Vagina (tissue), 2 donors: ENCODE measurements at places on chromosomes 7 and 10. TPM values are rescaled to one million over a fixed set of nuclear protein-coding genes. Genes with fewer than 3 reads are reported as not detected.

Gene GRID2IP
- not detected for total RNA-seq

Gene RGS10
- 63.6 TPM for total RNA-seq

Gene PDE1C
- 19.2 TPM for total RNA-seq

Gene ALOX5
- total RNA-seq: 22.8 TPM

Gene RNF133
- total RNA-seq: 0.98 TPM

GRCh38 chr10:125006188-125006680, 64.3 kb downstream of the ZRANB1 start:
- no peak overlapping the region for H3K4me3 ChIP-seq
- DNase-seq: no peak
- H3K4me1 ChIP-seq: peaks cover 59% of the 10 kb centered on the region
- H3K27ac ChIP-seq: peak overlapping the region; percentile 49
- no peaks in the 10 kb centered on the region for H3K27me3 ChIP-seq
- H3K36me3 ChIP-seq: no peaks in the 10 kb centered on the region

- no peaks in the 10 kb centered on the region for H3K36me3 ChIP-seq
- peaks cover 7% of the 10 kb centered on the region for H3K4me1 ChIP-seq
Observed at GRCh38 chr7:3495530-3495929, 194.5 kb downstream of the SDK1 start.

DNA sequence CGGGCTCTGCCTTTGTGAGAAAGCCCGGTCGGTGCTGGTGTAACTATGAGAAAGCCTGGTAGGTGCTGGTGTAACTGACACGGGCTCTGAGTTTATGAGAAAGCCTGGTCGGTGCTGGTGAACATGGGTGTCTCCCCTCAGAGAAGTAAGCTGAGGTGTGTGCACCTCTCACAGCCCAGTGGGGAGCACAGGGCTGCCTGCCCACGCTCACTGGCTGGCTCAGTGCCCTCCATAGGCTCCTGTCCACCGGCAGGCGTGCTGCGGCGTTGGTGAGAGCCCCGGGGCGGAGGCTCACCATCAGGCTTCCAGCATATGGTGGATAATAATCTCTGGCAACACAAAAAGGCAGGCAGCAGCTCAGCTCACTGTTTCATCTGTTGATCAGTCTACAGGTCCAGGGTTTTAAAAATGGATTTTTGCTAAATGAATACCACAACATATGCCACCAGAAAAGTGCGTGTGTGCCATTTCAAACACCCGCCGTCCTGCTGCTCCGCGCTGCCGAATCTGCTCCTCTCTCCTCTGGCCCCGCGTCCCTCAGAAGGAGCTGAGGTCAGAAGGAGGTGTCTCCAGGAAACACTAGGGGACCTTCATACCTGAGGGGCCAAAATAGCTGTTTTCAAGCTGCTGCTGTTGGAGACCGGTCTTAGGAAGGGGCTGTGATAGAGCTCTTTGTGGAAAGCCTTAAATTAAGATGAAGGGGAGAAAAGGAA, 365.7 kb downstream of the DNAJB6 start:
- no peaks in the 10 kb centered on the region for H3K27me3 ChIP-seq
- H3K4me3 ChIP-seq: no peak overlapping the region
- no peaks in the 10 kb centered on the region for H3K36me3 ChIP-seq
- H3K4me1 ChIP-seq: no peaks in the 10 kb centered on the region

DNA sequence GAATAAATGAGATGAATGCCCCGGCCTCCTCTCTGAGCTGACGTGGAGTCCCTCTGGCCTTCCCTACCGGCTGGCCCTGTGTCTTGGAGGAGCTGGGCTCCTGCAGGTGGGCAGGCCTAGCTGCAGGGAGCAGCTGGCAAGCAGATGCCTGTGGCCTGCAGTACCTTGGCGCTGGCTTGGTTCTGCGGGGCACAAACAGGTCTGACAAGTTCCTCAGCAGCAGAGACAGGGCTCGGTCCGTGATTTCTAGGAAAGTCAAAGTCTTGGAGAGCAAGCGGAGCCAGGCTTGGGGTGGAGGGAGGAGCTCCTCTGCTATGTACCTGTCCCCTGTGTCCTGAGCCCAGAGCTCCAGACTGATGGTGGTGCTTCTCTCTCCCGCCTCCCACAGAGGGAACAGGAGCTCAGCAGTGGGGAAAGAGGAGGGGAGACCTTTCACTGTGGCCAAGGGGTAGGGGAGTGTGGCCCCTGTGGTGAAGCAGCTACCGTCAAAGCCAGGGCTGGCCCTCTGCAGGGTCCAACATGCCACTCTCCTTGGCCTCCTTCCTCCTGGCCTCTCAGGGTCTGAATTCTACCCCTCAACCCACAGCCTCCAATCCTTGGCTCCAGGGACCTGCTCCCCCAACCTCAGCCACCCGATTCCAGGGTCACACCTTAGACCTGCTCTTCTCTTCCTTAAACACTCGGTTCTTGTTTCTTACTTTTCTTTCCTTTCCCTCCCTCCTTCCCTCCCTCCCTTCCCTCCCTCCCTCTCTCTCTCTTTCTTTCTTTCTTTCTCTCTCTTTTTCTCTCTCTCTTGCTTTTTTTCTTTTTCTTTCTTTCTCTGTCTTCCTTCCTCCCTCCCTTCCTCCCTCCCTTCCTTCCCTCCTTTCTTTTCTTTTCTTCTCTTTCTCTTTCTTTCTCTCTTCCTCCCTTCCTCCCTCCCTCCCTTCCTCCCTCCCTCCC, 20.1 kb downstream of the MYL10 start:
- no peaks in the 10 kb centered on the region for H3K27me3 ChIP-seq
- H3K4me1 ChIP-seq: peaks cover 4% of the 10 kb centered on the region
- no peak overlapping the region for H3K4me3 ChIP-seq
- H3K27ac ChIP-seq: no peak overlapping the region
- H3K36me3 ChIP-seq: no peaks in the 10 kb centered on the region

DNA sequence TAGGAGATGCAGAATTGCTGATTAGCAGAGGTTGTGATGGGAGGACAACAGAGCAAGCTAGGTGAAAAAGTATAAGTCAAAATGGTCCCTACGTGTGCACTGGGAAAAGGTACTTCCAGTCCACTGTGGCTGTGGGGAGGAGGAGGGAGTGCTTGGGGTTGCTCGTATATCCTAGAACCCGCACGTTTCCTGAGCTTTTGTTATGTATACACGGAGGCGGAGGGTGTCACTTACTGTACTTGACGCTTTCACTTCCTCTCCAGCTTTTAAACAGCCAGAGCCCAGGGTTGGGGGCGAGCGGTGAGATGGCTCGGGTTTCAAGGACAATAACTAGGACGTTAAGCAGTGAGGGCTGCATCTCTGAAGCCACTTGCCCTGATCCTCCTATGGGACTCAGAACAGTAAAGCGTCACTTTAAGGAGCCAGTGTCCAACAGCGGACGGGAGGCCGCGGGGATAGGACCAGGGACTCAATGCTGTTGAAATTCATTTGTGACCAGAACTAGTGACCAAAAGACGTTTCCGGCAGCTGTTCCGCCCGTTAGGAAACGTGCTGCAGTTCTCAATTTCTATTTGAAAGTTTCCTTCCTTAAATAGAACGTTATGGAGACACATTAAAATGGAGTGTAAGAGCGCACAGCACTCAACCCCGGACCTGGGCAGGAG, 985 bp upstream of the ETV1 start:
- no peaks in the 10 kb centered on the region for H3K36me3 ChIP-seq
- peak overlapping the region; percentile 76 for H3K27ac ChIP-seq
- no peaks in the 10 kb centered on the region for H3K27me3 ChIP-seq
- no peak for DNase-seq

DNA sequence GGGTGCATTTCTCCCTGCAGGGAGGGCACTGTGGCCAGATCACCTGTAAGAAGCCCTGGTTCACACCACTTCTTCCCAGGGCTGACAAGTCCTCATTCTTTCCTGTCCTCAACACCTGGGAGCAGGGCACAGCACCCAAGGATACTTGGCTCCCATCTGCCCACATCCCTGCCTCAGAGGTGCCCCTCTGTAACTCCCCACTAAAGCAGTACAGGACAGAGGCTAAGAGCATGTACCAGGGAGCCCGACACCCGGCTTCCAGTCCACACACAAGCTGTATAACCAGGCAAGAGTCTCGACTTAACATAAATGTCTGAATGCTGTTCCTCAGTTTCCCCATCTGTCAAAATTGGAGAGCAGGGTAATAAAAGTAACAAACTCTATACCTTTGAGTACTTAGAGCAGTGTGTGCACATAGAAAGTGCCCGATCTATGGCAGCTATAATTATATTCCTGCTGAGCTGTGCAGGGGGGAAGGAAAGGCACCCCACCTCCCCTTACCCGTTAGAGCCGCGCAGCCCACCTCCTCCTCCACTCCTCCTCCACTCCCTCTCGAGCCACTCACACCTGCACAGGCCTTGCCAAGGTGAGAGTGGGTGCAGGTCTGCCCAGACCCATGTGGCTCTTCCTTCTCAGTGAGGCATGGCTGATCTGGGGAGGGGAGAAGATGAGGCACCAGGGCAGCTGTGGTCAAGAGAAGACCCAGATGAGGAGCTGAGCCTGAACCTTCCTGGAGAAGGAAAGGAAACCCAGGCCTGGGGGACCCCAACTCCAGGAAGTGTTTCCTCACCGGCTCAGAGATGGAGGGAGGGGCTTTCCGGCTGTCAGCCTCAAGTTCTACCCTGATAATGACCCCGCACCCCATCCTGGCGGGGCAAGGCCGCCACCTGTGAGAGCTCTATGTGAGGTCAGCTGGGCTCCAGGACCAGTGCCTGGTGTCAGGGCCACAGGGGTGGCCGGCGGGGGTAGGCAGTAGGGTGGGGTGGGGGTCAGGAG, 22.6 kb downstream of the PODXL start:
- no peak overlapping the region for H3K4me3 ChIP-seq
- H3K27me3 ChIP-seq: no peaks in the 10 kb centered on the region
- no peak overlapping the region for H3K27ac ChIP-seq
